ENCODE measurements at places on chromosomes 11 and 22. TPM values are rescaled to one million over a fixed set of nuclear protein-coding genes. Genes with fewer than 3 reads are reported as not detected.

The PTPN5 gene
- polyA plus RNA-seq, result 0.31 TPM

DNA sequence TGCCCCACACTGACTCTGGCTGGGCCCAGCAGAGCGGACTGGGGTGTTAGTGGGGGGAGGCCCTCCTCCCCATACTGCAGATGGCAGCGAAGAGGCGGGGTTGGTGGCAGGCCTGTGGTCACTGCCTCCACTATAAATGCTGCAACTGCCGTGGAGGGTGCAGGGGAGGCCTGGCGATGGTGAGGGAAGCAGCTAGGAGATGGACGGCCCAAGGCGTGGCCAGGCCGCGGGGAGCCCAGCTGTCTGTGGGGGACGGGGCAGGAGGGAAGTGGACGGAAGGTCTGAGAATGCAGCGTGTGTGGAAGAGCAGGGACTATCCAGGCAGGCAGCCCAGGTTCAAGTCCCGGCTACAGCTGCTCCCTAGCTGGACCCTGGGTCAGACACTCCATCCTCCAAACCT, 18.3 kb downstream of the DNAL4 start:
- H3K4me3 ChIP-seq, result no peak overlapping the region
- no peaks in the 10 kb centered on the region for H3K27me3 ChIP-seq
- DNase-seq, result no peak
- no peaks in the 10 kb centered on the region for H3K4me1 ChIP-seq

DNA sequence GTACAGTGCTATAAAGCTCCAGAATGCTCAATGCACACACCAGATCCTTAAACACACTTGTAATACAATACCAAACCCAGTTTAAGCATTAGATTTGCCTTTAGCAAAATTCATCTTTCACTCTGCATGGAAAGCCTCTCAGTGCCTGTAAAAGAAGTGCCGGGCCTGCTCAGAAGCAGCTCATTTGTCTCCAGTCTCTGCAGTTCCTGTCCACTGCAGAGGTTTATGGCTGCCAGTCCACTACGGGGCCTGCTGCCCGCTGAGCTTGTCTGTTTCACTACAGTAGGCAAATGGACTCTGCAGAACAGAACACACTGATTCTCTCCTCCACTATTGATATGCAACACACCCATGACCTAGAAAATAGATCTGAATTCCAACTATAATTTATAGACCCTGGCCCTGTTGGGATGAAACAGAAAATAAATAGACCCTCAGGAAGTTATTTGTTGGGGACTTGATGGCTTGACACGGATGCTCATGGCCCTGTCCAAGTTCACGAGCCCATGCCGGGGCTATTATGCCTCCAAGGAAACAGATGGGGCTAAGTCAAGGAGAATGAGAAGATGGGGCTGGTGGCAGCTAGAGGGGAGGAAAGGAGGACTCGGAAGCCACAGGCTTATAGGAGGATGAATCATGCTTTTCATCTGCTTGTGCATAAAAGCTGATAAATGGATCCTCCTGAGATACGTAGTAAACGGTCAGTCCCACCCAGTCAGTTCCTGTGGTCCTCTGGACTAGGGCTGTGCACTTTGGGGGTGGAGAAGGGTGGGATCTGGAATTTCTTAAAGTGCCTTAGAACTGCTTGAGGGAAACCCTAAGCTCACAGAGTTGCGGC, 416.8 kb upstream of the TENM4 start:
- no peaks in the 10 kb centered on the region for H3K27me3 ChIP-seq
- no peak overlapping the region for H3K4me3 ChIP-seq

GRCh38 chr22:33166206-33166605, 108.0 kb upstream of the SYN3 start:
- DNase-seq, result no peak
- H3K4me1 ChIP-seq, result no peaks in the 10 kb centered on the region
- H3K27ac ChIP-seq, result no peak overlapping the region
- no peaks in the 10 kb centered on the region for H3K36me3 ChIP-seq
- H3K27me3 ChIP-seq, result no peaks in the 10 kb centered on the region

- H3K4me3 ChIP-seq, result no peak overlapping the region
- no peak overlapping the region for H3K27ac ChIP-seq
- no peak for DNase-seq
- peaks cover 9% of the 10 kb centered on the region for H3K4me1 ChIP-seq
- no peaks in the 10 kb centered on the region for H3K36me3 ChIP-seq
- H3K27me3 ChIP-seq, result no peaks in the 10 kb centered on the region
Measured at GRCh38 chr11:19631712-19632498, 80.7 kb upstream of the NAV2 start.

Measured in stomach (tissue), 19 donors.